ENCODE measurements at places on chromosomes 13 and 19.

DNA sequence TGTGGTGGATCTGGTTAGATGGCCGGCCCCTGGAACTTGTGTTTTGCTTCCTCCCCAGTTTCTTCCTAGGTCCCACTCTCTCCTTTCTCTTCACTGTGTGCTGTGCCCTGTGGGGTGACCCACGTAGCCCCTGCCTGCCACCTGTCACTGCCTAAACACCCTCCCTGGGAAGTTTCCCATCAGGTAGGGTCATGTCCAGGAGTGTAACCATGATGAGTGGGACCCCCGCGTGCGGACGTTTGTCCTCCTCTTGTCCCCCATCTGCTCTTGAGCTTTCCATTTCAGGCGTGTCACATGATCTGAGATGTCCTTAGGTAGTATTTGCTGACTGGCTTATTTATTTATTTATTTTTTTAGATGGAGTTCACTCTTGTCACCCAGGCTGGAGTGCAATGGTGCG is 61.3 kb downstream of the ARHGEF7 start:
- DNase-seq = no peak

DNA sequence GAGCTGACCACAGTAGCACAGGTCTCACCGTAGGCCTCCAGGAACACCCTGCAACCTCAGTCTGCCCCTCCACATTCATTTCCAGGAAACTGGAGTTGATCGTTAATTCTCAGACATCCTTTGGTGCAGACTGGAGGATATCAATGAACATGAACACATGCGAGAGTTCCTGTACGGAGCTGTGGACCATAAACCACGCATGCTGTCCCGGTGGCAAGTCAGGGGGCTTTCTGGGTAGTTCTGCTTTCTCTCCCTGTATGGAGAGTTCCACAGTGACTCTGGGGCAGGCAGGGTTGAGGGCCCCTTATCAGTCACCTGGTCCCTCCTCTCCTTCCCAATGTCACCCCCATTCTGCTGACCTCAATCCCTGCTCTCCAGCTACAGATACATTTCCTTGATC is 55.5 kb upstream of the URI1 start:
- no peak for DNase-seq

GRCh38 chr13:32254416-32254815 is 60.7 kb downstream of the ZAR1L start:
- no peak for DNase-seq

DNA sequence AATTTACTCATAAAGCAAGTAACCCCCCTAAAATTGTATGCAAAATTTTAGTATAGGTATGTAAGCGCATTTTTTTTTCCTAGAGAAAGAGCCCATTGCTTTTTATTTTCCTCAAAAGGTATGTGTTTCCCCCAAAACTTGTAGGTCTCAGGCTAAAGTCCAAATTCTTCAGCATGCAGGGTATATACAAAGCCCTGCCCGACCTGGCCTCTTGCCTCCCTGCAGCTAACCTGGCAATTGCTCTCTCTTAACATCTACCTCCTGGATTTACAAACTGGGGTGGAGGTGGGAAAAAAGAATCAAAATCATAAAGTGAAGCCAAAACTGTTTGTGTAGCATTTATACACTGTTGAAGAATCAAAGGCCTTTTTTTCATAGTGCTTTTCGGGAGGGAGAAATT is 107.8 kb downstream of the KCNRG start:
- DNase-seq = peak; percentile 18

All from RPMI8226 (cell line).